ENCODE measurements at places on chromosomes 7 and 10.

DNA sequence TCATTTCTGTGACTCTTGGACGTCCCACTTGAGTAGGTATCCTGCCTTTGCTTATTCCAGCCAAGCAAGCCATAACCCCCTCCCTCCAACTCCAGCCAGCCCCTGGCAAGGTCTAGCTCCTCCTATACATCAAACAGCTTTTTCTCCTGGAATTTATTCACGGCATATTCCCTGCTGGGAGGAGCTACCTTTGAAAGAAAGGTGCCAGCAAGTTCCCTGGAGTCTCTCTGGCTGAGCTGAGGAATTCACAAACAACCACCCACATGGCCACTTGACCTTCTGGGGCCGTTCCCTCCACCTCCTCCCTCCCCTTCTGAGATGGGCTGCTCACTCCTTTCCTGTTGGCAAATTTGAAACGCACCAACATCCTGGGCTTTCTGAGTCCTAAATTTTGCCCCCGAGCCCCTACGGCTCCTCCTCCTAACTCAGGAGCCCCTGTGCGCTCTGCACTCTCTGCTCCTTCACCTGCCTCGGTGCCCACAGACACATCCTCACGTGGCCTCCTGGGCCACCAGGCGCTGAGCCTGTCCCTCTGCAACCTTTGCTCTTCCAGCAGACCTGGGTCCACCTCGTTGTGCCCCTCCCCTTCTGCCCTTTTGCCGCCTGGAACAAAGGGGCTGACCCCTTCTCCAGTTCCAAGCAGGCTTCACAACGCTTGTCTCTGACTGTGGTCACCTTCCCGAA is 48.0 kb downstream of the HSPA12A start:
- no peak for DNase-seq

GRCh38 chr7:26639111-26639510 is 225.3 kb downstream of the SKAP2 start:
- DNase-seq, result no peak

- no peak for DNase-seq
Measured at GRCh38 chr7:120770206-120770605, 87.7 kb downstream of the TSPAN12 start.

DNA sequence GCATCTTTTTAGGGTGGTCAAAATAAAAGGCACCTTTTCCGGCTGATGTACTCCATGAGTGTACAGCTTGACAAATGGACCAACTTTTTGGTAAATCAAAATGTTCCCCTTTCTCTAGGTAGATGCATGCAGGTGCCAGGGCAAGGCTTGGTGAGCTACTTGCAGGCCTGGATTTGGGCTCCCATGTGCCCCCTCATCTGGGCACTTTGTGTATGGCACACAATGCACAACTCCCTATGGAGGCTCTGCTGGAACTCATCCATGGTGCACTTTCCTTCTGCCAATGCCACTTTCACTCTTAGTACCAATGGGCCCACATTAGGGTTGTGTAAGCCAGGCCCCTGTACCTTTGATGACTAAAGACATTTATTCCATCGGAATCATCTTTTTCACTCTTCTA is 300.8 kb downstream of the SDHAF3 start:
- no peak for DNase-seq

DNA sequence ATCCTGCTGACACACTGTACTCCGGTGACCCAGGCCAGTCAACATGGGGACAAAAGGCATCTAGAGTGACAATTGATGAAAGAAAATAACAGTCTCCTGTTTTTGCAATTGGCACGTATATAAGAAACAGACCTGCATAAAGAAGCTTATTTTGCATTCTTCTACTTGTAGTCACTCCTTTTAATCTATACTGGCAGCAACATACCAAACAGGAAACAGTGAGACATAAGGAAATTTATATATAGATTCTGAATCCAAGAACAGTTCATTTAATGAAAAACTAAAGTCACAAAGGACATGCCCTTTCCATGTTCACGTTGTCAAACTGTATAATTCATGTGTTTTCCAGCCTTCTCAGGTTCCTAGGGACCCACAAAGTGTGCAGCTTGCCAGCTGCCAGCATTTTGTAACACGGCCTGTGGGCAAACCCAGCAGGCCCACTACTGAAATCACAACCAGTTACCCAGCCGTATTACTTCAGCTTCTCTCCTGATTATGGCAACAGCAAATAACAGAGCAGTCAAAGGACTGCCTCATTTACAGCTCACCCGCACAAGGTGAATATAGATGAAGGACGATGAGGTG is 72.3 kb downstream of the AMPH start:
- DNase-seq, result no peak

DNA sequence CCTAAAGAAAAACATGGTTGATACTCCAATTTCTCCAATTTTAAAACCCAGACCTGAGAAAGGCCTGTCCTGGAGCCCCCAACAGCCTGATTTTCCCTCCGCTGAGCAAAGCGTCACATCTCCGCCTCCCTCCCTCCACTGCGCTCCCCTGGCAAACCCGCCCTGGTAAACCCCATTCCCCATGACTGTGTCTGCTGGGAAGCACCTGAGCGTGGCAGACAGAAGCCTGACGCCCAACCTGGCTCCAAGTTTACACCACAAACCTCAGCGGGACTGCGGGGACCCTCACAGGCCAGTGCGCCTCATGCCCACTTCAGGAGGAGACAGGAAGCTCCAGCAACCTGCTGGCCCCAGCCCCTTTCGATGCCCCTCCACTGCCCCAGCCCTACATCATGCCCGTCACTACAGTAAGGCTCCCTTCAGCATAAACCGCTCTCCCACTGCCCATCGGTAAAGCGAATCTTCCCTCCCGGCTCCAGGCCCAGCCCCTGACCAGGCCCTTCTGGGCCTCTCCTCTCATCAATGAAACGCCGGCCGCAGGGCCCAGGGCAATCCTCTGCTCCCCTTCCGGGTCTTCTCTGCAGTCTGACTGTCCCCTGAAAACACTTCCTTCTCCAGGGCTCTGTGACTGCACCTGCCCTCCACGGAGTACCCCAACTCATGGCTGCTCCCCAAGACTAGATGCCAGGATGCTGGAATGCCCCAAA is 233.3 kb downstream of the MAD1L1 start:
- no peak for DNase-seq

GRCh38 chr7:1229956-1230355 is 2.7 kb upstream of the UNCX start:
- no peak for DNase-seq

DNA sequence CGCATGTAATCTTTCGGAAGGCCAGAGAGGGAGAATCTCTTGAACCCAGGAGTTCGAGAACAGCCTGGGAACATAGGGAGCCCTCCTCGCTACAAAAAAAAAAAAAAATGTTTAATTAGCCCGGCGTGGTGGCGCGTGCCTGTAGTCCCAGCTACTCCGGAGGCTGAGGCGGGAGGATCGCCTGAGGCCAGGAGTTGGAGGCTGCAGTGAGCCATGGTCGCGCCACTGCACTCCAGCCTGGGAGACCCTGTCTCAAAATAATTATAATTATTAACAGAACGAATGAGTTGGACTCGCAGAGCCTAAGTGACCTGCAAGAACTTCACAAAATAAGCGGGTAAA is 794 bp downstream of the PCGF6 start:
- no peak for DNase-seq

DNA sequence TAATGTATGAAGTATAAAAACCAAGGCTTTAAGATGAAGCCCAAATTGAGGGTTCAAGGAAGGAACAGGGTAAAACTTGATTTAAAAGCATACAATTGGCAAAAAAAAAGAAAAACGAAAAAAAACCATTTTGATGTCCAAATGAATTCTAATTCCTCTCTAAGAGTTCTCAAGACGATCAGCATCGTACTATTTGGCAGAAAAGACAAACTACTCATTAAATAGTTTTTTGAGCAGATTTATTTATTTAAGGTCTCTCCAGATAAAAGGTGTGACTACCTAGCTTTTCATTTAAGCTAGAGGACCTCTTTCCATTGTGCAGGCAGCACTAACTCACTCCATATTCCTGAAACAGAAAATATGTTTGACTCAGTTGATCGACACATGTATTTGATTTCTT is 245.0 kb downstream of the KIAA1217 start:
- DNase-seq, result no peak

- peak; percentile 70 for DNase-seq
Measured at GRCh38 chr7:41006306-41006995, 696.4 kb downstream of the INHBA start.

GRCh38 chr7:106041140-106041717 is 70.9 kb downstream of the SYPL1 start:
- DNase-seq, result peak; percentile 45

- no peak for DNase-seq
Measured at GRCh38 chr7:32639122-32639521, 143.8 kb downstream of the AVL9 start.

- DNase-seq, result peak; percentile 89
Measured at GRCh38 chr10:133292919-133293809, 15.5 kb downstream of the TUBGCP2 start.

- DNase-seq, result no peak
Measured at GRCh38 chr10:111370101-111370500, 293.3 kb downstream of the ADRA2A start.

- no peak for DNase-seq
Measured at GRCh38 chr7:24905996-24906770, 73.8 kb downstream of the OSBPL3 start.
